ENCODE measurements at places on chromosomes 4 and X. TPM values are rescaled to one million over a fixed set of nuclear protein-coding genes. Genes with fewer than 3 reads are reported as not detected.

Gene RNF113A
- 8.1 TPM for total RNA-seq

Gene GPR50
- not detected for total RNA-seq

Gene WDR17
- 0.43 TPM for total RNA-seq

Gene VSIG1
- total RNA-seq, result not detected

Gene SYN1
- total RNA-seq, result 11.1 TPM

DNA sequence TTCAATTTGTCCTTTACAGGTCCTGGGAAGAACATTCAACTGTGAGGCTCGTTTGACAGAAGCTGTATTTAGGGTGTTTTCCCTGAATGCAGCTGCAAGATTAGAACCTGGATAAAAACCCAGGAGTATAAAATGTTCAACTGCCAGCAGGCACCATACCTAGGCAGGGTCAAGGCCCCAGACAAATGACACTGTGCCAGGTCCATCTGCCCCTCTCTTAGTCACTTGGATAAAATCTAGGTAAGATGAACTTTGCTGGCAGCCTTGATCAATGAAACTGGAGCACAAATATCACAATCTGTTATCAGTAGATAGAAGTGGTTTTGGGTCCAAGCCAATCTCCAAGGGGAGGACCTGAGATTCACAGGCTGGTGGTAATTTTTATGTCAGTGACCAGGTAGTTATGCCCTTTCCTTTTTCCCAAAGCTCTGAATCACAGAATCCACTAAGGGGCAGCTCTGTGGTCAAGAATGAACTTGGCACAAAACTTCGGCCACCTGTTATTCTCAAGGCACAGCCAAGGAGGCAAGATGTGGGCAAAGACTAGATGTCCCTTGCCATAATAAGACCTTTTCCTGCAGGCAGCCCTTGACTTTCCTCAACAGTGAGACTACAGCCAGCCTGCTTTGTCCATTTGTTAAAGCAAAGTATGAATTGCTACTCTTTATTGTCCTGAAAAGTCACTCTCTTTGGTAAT lies 501.0 kb downstream of the PPARGC1A start:
- no peak for DNase-seq

GRCh38 chrX:102964940-102965339 lies 27.9 kb downstream of the RAB40AL start:
- DNase-seq, result no peak

DNA sequence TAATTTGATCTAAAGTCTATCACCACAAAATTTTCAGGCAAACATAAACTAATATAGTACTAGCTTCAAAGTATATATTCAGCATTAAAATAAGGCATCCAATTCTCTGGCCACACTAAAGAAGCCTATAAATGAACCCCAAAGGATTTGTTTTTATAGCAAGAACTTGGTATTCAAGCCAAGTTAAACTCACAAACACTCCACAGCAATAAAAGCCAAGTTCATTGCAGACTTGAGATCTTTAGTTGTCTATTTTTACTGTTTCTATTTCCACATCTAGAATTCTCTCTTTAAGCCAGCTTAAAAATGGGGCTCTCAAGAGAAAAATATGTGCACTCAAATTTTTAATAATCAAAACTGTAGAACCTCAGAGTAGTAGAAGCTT lies 51.1 kb downstream of the WDFY3 start:
- DNase-seq, result no peak

DNA sequence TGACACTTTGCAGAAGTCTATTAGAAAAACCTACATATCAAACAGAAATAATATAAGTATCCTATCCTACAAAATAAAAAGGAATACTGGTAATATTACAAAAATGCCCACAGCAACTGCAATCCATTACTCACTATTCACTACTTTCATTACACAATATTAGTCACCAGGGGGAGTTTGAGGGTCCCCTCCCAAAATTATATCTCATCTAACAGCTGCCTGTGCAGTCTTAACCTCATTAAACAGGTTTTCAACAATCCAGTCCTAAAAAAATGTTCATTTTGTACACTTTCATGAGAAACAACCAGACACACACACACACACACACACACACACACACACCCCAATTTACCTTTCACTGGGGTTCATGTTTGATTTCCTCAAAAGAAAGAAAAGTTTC lies 2.9 kb downstream of the CLOCK start:
- DNase-seq, result no peak

GRCh38 chr4:40987151-40987550 lies 227.2 kb downstream of the APBB2 start:
- DNase-seq, result no peak

DNA sequence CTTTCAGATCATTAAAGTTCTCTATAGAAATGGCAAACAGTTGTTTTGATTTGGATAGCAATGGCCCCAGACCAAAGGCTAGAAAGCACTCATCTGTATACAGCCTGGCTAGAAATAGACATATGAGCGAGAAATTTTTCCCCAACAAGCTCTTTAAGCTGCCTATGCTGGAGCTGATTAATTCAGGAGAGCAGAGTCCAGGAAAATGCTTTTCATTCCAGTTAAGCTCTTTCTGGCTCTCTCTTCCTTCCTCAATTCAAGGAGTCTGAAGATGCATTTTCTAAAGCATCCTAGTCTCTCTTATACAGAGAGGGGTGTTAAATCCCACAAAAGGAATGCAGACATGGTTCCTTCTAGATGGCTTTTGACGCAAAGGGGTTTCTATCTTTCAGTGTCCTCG lies 141.7 kb upstream of the RAI2 start:
- DNase-seq, result no peak

DNA sequence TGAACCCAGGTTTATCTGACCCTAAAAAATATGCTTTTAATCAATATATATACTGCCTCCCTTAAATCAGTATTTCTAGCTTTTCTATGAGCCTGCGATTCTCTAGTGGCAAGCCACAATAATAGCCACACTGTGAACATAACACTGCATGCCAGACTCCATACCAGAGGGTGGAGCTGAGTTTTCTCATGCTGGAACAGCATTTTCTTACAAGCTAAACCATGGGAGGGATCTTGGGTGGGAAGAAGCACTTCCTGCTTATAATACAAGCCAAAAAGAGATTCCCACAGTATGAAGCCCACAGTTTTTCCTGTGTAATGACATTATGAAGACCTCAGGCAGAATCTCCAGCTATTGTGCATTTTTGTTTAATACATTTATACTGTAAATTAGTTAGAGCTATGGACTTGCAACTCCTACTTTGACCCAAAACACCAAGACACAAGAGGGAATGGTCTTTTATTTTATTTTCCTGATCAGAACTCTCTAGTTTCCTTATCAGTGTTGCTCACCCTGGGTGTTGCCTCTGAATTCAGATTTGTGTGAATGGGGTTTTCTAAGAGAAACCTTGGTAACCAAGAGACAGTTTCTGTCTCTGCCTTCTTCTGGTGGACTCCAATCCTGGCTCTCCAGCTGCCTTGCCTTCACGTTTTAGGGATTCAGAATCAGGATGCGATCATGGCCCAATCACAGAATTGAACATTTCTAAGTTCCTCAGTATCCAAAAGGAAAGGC lies 74.5 kb upstream of the EOLA2 start:
- no peak for DNase-seq

GRCh38 chr4:830601-831482 lies 4.9 kb upstream of the CPLX1 start:
- DNase-seq, result peak; percentile 35

Data from Right ventricle myocardium inferior (tissue), 1 donor.